Fibroblast of lung (primary cell): ENCODE measurements at places on chromosomes 5 and 9.

DNA sequence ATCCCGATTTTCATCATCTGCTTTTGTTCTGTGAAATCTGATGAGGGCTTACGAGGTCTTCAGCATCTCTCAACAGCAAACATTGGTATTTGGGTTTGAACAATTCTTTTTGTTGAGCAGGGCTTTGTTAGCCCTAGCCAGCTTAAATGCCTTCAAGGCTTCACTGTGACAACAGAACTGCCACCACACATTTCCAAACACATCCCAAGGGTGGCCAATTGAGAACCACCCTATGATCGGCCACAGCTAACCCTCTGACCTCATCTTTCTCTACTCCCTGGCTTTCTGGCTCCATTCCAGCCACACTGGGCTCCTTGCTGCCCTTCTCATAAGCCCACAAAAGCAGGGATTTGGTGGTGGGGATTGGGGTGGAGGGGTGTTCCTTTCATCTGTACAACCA is 17.6 kb downstream of the MTX3 start:
- no peak for DNase-seq

- peak; percentile 81 for DNase-seq
Measured at GRCh38 chr9:91423785-91424402, at the start of gene NFIL3. TSS of gene NFIL3 (minus strand) at chr9:91423832. CDS start at chr9:91410734, 13,098 bp downstream.

- DNase-seq: no peak
Measured at GRCh38 chr9:115275753-115276152, 157.8 kb upstream of the TNC start.

DNA sequence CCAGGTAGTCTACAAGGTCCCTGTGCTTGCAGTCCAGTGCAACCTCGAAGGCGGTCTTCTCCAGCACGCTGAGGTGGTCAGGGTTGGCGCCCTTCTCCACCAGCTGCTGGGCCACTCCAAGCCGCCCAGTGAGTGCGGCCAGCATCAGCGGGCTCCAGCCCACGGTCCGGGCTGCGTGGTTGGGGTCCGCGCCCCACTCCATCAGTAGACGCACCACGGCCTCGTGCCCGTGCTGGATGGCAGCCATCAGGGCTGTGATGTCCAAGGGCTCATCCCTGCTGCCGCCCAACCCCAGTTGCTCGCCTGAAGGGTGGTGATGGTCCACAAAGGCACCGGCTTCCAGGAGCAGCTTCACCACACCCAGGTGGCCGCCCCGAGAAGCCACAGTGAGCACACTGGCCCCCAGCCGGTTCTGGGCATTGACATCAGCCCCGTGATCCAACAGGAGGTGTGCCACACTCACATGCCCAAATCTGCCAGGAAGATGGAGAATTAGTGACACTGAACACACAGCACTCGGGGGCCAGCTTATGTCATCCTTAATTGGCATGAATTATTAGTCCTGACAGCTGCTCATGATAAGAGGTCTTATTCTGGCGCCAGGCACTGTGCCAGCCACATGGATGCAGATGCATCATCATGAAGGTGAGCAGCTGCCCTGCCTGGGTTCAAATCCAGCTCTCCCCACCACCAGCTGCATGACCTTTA is 6.1 kb downstream of the ANKS6 start:
- no peak for DNase-seq
